ENCODE measurements at places on chromosomes 13 and 19.

DNA sequence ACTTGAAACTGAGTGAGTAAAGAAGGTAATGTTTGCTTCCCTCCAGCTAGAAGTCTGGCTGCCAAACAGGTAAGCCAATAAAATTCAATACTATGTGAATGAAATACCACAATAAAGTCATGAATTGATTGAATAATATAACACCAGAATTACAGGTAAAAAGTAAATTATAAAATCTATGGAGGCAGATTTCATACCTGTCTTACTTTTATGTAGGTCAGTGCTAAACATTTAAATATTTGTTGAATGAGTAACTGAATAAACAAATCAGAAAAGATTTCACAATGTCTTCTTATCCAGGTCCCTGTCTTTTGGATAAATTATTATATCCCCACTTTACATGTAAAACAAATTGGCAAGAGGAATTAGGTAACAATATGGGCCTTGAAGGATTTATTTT lies 62.7 kb downstream of the MICU2 start:
- no peak for DNase-seq

DNA sequence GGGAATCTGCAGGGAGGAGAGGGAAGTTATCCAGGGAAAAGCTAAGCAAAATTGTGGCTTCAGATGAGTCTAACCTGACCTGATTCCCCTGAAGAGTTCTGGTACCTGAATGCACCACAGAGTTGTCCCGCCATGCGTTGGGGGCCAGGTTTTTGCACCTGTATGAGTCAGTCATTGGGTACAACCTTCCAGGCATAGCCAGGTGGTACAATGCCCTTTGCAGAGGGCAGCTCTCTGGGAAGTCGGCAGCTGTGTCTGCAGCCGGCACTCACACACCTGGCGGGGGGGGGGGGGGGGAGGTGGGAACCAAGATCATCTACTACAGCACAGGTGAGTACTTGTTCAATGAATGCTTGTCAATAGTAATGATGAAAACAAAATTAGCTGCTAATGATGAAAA lies 52.5 kb upstream of the GTF3A start:
- no peak for DNase-seq

DNA sequence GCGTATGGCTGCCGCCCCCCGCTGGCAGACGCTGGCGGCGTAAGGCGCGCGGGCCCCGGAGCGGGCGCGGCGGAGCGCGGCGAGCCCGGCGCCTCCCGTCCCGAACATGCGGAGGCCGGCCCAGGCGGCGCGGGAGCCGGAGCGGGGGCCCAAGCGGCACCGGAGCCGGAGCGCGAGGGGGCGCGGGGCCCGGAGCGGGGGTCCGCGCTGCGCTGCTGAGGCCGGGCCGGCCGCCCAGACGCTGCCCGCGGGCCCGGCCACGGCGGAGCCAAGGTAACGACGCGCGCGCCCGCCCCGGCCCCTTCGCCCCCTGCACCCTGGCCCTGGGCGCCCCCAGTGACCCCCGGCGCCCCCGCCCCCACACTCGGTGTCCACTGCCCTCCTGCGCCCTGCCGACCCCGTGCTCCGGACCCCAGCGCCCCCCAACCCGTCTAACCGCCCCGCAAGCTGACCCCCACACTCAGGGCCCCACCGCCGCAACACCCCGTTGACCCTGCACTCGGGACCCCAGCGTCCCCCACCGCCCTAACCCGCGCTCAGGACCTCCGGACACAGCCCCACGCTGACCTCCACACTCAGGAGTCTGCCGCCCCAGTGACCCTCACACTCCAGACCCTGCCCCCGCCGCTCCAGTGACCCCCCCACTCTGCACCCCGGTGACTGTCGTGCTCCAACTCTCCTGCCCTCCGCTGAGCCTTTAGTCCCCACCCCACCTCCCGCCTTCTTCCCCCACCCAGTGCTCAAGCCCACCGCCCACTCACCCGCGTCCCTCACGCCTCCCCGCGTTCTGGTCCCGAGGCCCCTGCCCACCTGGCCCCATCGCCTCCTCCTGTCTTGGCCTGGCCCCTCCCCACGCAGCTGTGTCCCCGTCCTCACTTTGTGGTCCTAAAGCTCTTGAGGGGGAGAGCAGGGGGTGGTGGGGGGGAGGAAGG lies at the start of gene CSNK1G2:
Gene CSNK1G2, plus strand, starts transcription at position 27 of the 932 bp plus-strand sequence. CDS start 28,601 bp downstream, outside the sequence.
- DNase-seq: no peak

DNA sequence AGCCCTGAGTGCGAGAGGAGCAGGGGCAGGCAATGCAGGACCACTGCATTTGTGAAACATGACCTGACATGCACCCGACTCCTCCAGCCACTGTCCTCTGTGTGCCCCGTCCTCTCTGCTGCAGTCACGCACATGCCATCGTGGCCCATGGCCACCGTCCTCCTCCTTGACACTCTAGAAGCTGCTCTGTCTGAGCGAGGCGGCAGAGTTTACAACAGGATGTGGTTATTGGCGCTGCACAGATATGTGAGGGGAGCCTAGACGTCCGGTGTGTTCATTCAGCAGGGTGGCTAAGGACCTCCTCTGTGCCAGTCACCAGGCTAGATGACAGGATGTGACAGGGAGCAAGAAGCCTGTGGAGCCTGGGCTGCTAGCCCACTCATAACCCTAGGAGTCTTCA lies 277.8 kb downstream of the FOXO1 start:
- DNase-seq: peak; percentile 13

- no peak for DNase-seq
Measured at GRCh38 chr13:43470610-43471009, 316.2 kb downstream of the ENOX1 start.

DNA sequence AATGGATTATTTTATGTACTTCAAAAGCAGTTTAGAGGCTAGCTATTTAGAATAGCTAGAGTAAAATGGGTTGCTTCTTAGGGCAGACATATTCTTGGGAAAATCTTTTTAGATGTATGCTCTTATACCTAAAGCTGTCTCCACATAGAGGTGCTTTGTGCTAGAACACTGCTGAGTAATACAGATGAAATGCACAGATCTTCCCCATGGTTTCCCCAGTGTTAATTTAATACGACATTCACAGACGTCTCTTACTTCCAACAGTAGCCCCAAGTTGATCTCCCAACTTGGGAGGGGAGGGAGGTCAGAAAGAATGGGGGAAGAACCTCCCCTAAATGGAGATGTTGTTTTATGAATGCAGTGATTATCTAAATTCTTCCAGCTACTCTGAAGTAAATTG lies 16.9 kb downstream of the NALCN start:
- DNase-seq: no peak

DNA sequence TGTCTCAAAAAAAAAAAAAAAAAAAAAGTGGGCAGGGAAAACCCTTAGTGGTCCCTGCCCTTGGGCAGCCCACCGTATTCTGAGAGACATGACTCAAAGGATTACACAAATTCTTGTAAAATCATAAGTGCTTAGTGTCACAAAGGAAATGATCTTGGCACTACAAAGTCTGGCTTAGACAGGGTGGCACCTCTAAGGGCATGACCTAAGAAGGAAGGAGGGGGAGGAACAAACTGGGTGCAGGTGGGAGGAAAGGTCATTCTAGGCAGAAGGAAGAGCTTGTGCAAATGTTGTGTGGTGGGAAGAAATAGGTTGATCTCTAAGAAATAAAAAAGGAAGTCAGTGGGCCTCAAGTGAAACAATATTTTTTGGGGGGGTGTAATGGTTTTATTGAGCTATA lies 10.4 kb downstream of the PNPLA6 start:
- DNase-seq: no peak

DNA sequence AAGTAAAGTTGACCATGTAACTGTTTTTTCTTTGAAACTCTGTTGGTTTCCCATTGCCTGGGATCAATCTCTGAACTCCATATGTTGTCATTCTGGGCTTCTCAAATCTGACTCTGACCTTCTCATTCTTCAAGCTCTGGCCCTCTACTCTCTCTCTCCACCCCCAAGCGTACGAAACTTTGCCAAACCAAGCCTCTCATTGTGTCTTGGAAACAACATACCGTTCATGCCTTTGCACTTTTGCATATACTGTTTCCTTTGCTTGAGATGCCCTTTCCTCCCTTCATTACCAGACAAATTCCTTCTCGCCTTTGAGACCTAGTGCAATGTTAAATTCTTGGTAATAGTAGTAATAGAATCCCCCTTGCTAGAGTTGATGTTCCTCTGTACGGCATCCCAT lies 113.7 kb downstream of the OLFM4 start:
- peak; percentile 55 for DNase-seq

- DNase-seq: no peak
Measured at GRCh38 chr13:70505809-70506208, 397.6 kb upstream of the KLHL1 start.

GRCh38 chr19:51123802-51124201 lies 904 bp upstream of the SIGLEC9 start:
- DNase-seq: no peak

GRCh38 chr19:30492586-30493270 lies 120.5 kb downstream of the ZNF536 start:
- peak; percentile 36 for DNase-seq

DNA sequence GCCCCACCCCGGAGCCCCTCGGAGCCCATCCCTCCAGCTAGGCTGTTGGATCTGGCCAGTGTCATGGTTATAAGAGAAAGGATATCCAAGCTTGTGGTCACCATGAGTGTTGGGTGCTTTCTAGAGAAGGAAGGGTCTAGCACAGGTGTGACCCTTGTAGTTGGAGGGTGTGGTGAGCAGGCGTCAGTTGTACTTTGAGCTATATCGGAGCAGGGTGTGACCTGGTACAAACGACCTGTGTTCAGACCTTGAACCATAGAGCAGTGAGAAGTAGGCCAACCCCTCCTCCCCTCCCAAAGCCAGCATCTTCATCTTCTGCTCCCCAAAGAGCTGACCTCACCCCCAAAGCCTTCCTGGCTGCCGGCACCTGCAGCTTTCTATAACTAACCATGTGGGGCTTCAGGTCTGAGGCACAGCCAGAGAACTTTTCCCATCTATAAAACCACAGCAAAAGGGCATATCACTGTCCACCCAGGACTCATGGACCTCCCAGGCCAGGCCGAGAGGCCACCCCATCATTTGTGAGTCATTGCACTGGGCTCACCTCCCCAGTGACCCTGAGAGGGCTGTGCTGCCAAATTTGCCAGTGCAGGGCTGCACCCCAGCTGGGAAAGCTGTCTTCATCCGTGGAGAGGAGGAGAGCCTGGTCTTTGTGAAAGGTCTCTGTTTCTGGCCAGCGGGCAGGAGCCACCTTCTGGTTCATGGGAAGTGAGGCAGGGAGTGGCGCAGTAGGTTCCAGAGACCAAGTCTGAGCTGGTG lies 14.2 kb downstream of the RAB8A start:
- no peak for DNase-seq

DNA sequence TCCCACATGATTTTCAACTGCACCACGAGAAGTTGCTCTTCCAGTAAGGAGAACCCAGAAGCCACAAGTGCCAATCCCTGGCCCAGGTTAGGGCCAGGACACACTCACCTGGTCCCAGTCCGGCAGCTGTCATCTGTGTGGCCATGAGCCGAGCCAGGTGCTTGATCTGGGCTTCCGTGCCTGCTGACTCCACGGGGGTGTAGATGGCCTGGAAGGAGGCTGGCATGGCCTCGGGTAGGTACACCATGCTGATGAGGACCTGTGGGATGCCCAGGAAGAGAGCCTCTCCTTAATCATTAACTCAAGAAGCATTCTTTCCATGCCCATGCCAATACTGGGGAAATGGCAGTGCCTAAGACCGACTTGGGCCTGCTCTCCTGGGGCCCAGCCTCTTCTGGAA lies 19.9 kb upstream of the RSPH6A start:
- DNase-seq: no peak

DNA sequence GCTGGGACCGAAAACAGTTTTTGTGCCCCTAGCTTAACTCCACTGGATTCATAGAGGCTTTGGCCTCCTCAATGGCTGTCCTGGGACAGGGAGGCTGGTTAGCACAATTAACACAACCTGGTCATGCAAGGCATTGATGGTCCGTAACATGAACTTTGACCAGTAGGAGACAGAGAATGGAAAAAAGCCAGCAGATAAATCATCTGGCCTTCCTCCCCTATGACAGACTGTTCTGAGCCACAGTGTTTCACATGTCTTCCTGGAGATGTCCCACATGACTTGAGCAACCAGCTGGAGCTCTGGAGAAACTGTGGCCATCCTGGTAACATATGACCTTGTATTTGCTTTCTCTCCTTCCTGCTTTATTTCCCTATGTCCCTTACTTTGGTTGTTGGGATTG lies 244.2 kb downstream of the UQCRFS1 start:
- no peak for DNase-seq

GRCh38 chr13:99327126-99327525 lies 19.9 kb upstream of the GPR183 start:
- DNase-seq: no peak

GRCh38 chr19:48479686-48480085 lies 10.5 kb downstream of the CYTH2 start:
- no peak for DNase-seq

- peak; percentile 37 for DNase-seq
Measured at GRCh38 chr13:41864658-41865057, 96.3 kb downstream of the VWA8 start.

- no peak for DNase-seq
Measured at GRCh38 chr13:66468656-66469055, 761.5 kb downstream of the PCDH9 start.

GRCh38 chr13:80180740-80181355 lies 160.1 kb downstream of the SPRY2 start:
- DNase-seq: no peak

Measured in AG10803 (cell line).